Neural crest cell (in vitro differentiated cells): ENCODE measurements at places on chromosomes 4 and X.
A peak's percentile ranks its signal among the peaks of the same experiment; 100 is the strongest.

DNA sequence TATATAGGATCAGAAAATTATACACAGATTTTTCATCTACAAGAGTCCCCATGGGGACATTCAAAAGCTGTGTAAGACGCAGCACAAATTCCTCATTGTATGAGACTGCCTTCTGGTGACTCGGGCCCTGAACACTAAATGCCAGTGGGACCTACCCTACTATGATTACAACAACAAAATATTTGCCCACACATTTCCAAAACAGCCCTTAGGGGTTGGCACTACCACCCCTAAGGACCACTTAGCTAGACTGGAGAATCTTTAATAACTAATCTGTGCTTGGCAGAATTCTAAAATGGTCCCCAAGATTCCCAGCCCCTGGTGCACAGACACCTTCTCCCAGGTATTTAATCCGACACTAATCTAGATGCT lies 29.1 kb downstream of the UCHL1 start:
- H3K36me3 ChIP-seq: no peaks in the 10 kb centered on the region
- H3K27ac ChIP-seq: no peak overlapping the region
- no peak for DNase-seq
- no peak overlapping the region for H3K4me3 ChIP-seq
- no peaks in the 10 kb centered on the region for H3K27me3 ChIP-seq
- peaks cover 8% of the 10 kb centered on the region for H3K4me1 ChIP-seq

- H3K27ac ChIP-seq: no peak overlapping the region
- H3K4me1 ChIP-seq: peaks cover 8% of the 10 kb centered on the region
- H3K27me3 ChIP-seq: no peaks in the 10 kb centered on the region
- no peaks in the 10 kb centered on the region for H3K36me3 ChIP-seq
- DNase-seq: no peak
- H3K4me3 ChIP-seq: no peak overlapping the region
Observed at GRCh38 chrX:31258166-31258565, 186.3 kb upstream of the FTHL17 start.

- no peak for DNase-seq
- no peaks in the 10 kb centered on the region for H3K27me3 ChIP-seq
- peaks cover 11% of the 10 kb centered on the region for H3K4me1 ChIP-seq
- H3K36me3 ChIP-seq: no peaks in the 10 kb centered on the region
- peak overlapping the region; percentile 1 for H3K4me3 ChIP-seq
Observed at GRCh38 chr4:4284827-4285618, 4.9 kb downstream of the LYAR start.

GRCh38 chr4:129344058-129344457 lies 248.1 kb downstream of the C4orf33 start:
- no peak overlapping the region for H3K4me3 ChIP-seq
- peak; percentile 7 for DNase-seq
- no peaks in the 10 kb centered on the region for H3K27me3 ChIP-seq
- no peaks in the 10 kb centered on the region for H3K36me3 ChIP-seq
- no peak overlapping the region for H3K27ac ChIP-seq
- H3K4me1 ChIP-seq: no peaks in the 10 kb centered on the region

DNA sequence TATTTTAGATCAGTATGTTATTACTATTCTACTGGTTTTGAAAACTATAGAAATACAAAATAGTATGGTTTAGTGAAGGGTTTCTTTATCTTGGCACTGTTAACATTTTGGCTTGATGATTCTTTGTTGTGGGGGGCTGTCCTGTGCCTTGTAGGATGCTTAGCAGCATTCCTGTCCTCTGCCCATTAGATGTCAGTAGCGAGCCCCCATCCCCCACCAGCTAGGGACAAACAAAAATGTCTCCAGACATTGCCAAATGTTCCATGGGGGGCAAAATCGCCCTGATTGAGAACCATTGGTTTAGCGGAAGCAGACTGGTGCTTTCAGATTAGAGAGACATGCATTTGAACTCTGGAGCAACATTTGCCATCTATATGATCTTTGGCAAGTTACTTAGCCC lies 23.3 kb downstream of the SPARCL1 start:
- no peak overlapping the region for H3K4me3 ChIP-seq
- peaks cover 7% of the 10 kb centered on the region for H3K36me3 ChIP-seq
- no peaks in the 10 kb centered on the region for H3K4me1 ChIP-seq
- DNase-seq: no peak
- no peaks in the 10 kb centered on the region for H3K27me3 ChIP-seq

- H3K27ac ChIP-seq: no peak overlapping the region
- H3K27me3 ChIP-seq: peaks cover 3% of the 10 kb centered on the region
Observed at GRCh38 chr4:73520821-73521220, 39.3 kb downstream of the AFM start.

DNA sequence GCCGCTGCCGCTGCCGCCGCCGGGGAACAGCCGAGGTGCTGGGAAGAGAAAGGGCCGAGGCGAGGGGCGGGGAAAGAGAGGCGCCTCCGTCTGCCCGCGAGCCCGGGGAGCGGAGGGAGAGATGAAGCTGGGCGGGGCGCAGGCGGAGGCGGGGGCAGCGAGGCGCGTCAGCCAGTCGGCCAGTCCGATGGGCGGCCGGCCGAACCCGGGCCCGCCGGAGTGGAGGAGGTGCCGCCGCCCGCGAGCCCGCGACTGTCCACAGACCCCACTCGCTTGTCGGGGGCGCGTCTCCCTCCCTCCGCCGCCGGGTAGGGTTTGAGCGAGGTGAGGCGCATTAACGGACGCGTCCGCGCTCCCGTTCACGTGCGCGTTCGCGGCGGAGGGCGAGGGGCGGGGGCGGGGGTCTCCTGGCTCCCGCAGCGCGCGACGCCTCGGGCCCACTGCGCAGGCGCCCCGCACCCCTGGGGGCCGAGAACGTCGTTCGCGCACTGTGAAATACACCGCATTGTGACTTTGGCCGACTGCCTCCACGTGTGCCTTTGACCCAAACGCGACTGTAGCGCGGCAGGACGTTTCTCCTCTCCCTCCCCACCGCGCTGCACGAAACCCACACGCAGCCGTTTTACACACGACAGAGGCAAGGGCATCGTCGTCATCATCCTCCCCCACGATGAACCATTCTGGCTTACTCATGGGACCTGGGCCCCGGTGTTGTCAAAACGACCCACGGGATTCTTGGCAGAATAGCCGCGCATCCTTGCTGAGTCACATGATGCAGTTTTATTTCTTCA lies at the start of gene NUDT11:
TSS of gene NUDT11 (minus strand) at position 92 of the 791 bp plus-strand sequence. CDS start 148 bp downstream, outside the sequence.
- H3K4me3 ChIP-seq: peak within 1 kb of the TSS; percentile 95
- peaks cover 6% of the 10 kb centered on the region for H3K36me3 ChIP-seq
- no peaks in the 10 kb centered on the region for H3K27me3 ChIP-seq

GRCh38 chrX:67574696-67575095 lies 30.9 kb downstream of the AR start:
- H3K27ac ChIP-seq: no peak overlapping the region
- DNase-seq: no peak
- peaks cover 3% of the 10 kb centered on the region for H3K36me3 ChIP-seq
- peaks cover 11% of the 10 kb centered on the region for H3K4me1 ChIP-seq

- H3K4me3 ChIP-seq: no peak overlapping the region
- no peak for DNase-seq
- no peaks in the 10 kb centered on the region for H3K4me1 ChIP-seq
- H3K36me3 ChIP-seq: no peaks in the 10 kb centered on the region
Observed at GRCh38 chrX:152206426-152206825, 68.0 kb upstream of the MAGEA10 start.
